ENCODE measurements at places on chromosomes 16 and 17.

DNA sequence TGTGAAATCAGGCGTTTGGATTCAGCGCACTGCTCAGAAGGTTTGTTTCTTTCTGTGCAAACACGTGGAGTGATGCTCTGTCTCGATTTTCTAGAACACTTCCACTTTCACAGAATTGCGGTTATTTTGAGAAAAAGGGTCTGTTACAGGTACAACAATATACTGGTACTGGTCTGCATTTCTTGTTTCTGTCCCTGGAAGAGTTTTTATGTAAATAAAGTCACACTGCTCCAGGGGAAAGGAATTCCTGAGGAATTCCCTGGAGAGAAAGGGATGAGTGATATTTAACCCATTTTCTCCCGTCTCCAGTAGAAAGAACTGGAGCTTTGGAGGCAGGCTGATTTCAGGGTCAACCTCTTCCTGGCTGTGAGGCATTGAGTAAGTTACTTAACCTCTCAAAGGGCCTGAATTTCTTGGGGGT is 16.2 kb upstream of the RMI2 start:
- DNase-seq = no peak

DNA sequence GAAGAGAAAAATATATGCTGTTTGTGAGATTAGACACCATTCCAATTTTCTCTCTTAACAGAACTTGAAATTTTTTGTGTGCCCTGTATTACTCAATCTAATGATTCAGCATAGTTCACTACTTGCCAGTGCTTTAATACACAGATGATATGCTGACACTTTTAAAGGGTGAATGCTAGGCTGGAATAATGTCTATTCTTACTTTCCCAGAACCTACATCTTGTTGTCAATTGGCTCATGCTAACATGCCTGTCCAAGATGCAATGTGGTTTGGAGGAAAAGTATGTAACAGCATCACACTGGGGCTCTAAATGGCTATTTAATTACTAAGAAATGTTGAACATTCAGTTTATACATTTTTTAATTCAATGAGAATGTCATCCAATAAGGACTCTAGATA is 7.6 kb upstream of the MAP2K6 start:
- DNase-seq = no peak

GRCh38 chr17:73533781-73534180 is 110.5 kb downstream of the SDK2 start:
- DNase-seq = no peak

GRCh38 chr16:87487361-87487924 is 5.4 kb downstream of the ZCCHC14 start:
- DNase-seq = no peak

- peak; percentile 21 for DNase-seq
These were observed 51.5 kb upstream of the MGAT5B start for GRCh38 chr17:76816590-76817135.

GRCh38 chr17:34241062-34241461 is 14.0 kb upstream of the CCL2 start:
- DNase-seq = no peak

GRCh38 chr16:15031179-15031578 is 24.7 kb downstream of the NTAN1 start:
- no peak for DNase-seq

- no peak for DNase-seq
These were observed 95.8 kb downstream of the USP32 start for GRCh38 chr17:60296177-60296576.

DNA sequence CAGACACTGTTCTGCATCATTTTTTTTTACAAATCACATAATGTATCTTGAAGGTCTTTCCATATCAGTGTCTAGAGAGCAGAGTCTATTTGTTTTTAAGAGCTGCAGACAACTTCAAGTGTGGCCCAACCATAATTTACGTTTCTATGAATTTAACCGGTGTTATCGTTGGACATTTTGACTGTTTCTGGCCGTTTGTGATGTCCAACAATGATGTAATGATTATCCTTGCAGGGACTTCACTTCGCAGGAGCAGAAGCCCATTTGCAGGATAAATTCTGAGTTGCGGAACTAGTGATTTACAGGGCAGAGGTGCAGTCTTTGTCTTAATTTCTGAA is 26.9 kb upstream of the HLF start:
- DNase-seq = no peak

GRCh38 chr17:68290955-68291835 is at the start of the genes ARSG and SLC16A6:
Gene ARSG (plus strand): TSS chr17:68291495. CDS start chr17:68307494, 15,999 bp downstream.
Gene SLC16A6 (minus strand): TSS chr17:68291127. CDS start chr17:68278320, 12,807 bp downstream.
- DNase-seq = peak; percentile 78

GRCh38 chr17:75695141-75695829 is 26.0 kb upstream of the ITGB4 start:
- DNase-seq = no peak

DNA sequence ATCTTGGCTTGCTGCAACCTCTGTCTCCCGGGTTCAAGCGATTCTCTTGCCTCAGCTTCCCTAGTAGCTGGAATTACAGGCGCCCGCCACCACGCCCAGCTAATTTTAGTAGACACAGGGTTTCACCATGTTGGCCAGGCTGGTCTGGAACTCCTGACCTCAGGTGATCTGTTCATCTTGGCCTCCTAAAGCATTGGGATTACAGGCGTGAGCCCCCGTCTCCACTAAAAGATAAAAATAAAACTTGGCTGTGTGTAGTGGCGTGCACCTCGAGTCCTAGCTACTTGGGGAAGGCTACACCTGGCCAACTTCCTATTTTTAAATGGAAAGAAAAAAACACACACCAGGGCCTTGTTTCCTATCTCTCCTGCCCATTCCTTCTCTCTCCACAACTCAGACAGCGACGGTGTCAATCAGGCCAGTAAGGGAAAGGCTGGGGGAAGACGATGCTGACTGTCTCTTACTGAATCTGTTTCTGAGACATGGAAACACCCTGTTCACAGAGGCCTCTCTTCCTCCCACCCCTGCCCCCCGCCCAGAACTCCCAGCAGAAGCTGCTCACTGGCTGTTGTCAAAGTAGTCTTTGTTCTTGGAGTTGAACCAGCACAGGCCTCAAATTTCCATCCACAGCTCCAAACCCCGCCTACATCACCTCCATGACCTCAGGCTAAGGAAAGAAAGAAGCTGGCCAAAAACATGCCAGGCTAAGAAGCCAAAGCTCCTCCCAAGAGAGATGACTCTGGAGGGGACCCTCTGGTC is 96.6 kb downstream of the NXN start:
- no peak for DNase-seq

GRCh38 chr16:78962457-78962929 is 638.0 kb downstream of the MAF start:
- DNase-seq = no peak

- DNase-seq = no peak
These were observed 297.1 kb downstream of the IRF8 start for GRCh38 chr16:86195863-86196630.

- no peak for DNase-seq
These were observed 19.5 kb downstream of the TOM1L2 start for GRCh38 chr17:17952691-17953090.

DNA sequence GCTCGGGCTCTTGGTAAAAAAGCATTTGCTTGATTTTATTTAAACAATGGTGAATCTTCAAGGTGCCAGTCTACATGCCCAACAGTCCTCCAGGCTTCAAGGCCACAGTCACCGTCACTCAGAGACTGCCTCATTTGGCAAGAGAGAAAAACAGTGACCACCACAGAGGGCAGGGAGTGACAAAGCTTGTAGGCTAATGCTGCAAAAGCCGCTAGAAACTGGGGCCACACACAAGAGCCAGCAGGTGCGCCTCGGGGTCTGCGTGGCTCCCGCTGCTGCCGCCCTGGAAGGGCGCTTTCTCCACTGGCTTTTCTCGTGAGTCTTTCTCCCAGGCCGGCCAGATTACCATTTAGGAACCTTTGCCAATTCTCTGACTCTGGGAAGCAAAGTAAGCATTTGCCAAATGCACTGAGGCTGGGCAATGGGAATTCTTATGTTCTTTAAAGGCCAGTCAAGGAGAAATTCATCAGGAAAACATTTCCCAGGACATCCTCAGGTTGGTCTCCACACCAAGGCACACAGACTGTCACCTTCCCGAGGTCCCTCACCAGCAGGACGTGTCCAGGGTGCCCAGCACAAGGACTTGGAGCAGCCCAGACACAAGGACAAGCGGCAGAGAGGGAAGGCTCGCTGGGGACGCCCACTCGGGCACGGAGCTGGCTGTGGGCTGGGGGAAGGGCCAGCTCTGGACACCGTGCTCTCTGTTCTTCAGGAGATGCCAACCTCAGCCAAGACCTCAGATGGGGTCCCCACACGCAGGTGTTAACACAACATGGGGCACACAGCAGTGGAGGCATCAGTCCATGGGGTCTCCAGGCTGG is 12.5 kb upstream of the C16orf95 start:
- no peak for DNase-seq

- no peak for DNase-seq
These were observed 204.1 kb upstream of the CIBAR2 start for GRCh38 chr16:85316321-85316919.

All from stimulated activated CD4-positive, alpha-beta T cell treated with anti-CD3 and anti-CD28 coated beads, Interleukin-1b, Interleukin-23, amount 100 ng/mL, for 4 hours (primary cell).